Hematopoietic multipotent progenitor cell (in vitro differentiated cells): ENCODE measurements at places on chromosomes 2 and 18.

DNA sequence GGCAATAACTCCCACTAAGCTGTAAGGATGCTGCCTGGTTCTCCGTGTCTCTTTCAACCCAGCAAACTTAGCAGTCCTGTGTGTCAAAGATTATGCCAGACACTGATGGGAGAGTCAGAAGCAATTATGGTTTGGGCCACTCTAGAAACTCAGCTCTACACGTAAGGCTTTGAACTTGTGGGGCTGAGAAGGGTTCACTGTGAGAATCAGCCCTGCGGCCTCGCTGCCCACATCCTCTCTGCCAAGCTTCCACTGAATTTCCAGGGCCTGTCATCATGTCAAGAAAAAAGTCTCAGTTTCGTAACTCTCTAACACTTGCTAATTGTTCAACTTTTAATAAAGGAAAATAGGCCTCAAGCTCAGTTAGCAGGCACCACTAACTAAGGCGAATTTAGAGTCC lies 308.8 kb upstream of the LYPD1 start:
- no peak for DNase-seq

GRCh38 chr2:170143045-170143717 lies 34.8 kb upstream of the MYO3B start:
- no peak for DNase-seq

DNA sequence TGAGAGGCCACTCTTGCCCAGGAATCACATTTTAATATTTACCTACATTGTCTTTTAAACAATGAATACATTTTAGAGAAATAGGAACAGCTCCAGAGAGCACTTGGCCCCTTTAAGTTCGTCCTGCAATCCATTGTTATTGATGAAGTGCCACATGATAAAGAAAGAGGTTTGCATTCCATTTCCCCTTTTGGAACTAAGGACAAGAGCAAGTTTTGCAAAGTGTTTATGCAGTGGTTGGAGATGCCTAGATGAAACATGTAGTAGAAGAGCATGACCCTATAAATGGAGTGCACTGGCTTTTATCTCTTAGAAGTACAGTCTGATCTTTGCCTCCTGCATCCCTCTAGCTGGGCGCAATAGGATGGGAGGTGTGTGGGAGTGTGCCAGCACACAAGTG lies 118.7 kb upstream of the CNTNAP5 start:
- DNase-seq = no peak

DNA sequence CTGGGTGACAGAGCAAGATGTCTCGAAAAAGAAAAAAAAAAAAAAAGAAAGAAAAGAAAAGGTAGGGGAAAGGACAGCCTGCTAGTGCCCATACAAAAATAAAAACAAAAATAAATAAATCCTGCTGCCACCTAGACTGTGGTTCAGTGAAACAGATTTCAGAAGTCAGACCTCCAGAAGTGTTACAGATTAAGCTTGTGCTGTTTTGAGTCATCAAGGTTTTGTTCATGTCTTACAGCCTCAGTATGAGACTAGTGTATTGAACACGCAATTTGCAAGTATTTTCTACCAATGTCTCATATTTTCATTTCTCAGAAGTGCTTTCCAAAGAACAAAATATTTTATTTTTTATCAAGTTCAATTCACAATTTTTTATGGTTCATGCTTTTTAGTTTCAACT lies 720.4 kb upstream of the GYPC start:
- no peak for DNase-seq

DNA sequence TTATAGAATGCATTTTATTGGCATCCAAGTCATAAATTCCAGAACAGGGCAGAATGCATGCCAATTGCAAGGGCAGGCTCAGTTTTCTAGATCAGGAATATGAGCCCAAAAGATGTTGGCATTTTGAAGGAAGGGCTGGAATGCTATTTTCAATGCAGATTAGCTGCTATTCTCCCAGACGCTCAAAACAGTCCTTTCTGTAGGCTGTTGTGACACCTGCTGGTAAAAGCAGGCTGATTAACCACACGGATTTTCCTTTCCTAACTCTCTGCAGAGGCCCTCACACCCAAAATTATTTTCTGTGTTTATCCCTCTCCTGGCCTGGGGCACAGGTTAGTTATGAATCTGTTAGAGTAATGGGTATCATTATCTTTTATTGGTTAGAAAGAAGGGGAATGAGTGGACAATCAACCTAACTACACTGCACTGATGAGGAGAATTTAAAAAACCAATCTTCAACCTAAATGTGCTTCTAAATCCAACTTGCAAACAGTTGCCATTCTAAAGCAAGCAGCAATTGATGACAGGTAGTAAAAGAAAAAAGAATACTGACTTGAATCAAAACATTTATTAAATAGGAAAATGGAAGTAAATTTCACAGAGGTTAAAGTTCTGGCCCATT lies 94.0 kb downstream of the PLA2R1 start:
- peak; percentile 71 for DNase-seq

GRCh38 chr2:88307817-88308216 lies 137.7 kb downstream of the THNSL2 start:
- peak; percentile 30 for DNase-seq

- no peak for DNase-seq
These were observed at the start of gene RAPGEF4 for GRCh38 chr2:172735582-172736423. TSS of gene RAPGEF4 (plus strand) at chr2:172735845. CDS start at chr2:172735984, 139 bp downstream.

GRCh38 chr2:77161009-77161408 lies 361.2 kb downstream of the LRRTM4 start:
- no peak for DNase-seq

GRCh38 chr2:219299372-219299760 lies 9.8 kb downstream of the PTPRN start:
- DNase-seq = no peak

- no peak for DNase-seq
These were observed 57.8 kb downstream of the FBLN7 start for GRCh38 chr2:112195950-112196349.

GRCh38 chr18:45820106-45820745 lies 5.2 kb upstream of the SIGLEC15 start:
- DNase-seq = no peak

GRCh38 chr2:227643990-227644551 lies 22.5 kb upstream of the SCYGR5 start:
- DNase-seq = no peak

DNA sequence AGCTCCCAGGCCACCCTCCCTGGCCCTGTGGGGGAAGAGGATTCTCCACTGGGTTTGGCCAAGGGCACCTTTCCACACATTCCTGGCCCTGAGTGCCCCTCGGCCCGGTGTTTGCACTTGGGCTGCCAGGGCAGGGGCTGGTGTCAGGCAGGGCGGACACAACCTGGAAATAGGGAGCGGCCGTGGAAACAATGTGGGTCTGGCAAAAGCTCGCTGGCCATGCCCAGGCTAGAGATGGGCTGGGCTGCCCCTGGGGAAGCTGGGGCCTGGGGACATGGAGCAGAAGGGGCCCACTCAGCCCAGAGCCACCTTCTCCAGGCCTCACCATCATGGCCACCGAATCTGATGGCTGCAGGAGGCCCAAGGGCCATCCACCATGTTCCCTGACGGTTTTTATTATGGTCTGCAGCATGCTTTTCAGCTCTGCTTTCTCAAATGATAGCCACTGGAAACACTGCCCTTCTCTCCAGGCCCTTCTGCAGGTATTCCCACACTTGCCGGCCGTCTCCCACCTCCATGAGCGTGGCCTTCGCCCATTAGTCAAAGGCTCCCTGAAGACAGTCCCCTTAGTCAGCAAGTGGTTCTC lies 275.1 kb downstream of the CYP26B1 start:
- DNase-seq = no peak

- DNase-seq = no peak
These were observed 26.5 kb upstream of the TWIST2 start for GRCh38 chr2:238821391-238821790.

DNA sequence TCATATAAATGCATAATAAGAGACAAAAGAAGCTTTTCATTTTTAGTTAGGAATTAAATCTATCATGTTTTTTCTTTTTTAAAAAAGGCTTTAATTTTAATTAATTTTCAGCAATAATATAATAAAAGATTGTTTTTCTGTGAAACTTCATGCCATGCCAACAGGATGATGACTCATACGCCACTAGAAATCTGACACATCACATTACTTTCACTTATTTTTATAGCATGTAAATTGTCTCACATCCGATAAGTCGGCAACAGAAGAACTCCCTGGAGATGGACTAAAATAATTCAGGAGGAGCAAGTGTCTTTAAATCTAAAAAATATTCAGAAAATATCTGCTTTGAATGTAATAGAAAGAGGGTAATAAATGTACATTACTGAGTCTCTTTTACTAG lies 1024.2 kb upstream of the ACVR2A start:
- DNase-seq = no peak

- no peak for DNase-seq
These were observed 658.7 kb downstream of the EPHA4 start for GRCh38 chr2:220913384-220913783.

GRCh38 chr2:129619471-129619870 lies 360.0 kb upstream of the RAB6C start:
- DNase-seq = no peak

- DNase-seq = no peak
These were observed 318.9 kb upstream of the TRIB2 start for GRCh38 chr2:12397854-12398253.

DNA sequence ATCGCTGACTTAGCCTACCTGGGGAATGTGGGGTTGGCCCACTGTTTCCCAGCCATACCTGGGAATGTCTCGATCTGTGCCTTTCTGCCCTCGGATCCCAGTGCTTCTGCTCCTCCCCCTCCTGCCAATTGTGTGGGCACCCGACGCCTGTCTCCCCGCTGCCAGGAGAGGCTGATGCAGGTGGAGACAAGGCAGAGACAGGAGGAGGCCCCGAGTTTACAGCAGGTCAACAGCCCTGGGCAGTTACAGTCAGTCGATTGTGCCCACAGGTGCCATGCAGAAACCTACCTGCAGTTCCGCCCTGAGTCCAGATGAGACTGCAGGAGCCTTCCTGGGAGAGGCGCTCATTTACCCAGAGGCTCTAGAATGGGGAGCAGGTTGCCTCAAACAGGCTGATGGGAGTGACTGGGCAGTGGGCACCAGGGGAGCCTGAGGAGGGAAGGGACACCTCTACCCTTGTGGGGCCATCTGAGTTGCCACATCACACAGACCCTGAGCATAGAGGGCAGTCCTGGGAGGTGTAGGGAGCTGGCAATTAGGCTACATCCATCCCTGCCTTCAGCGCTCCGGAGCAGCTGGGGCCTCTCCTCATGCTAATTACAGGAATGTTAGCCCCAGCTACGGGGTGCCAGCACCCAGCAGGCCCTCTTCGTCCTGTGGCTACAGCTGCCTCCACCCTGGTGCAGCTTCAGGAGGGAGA lies 300.1 kb downstream of the NDUFA10 start:
- no peak for DNase-seq

DNA sequence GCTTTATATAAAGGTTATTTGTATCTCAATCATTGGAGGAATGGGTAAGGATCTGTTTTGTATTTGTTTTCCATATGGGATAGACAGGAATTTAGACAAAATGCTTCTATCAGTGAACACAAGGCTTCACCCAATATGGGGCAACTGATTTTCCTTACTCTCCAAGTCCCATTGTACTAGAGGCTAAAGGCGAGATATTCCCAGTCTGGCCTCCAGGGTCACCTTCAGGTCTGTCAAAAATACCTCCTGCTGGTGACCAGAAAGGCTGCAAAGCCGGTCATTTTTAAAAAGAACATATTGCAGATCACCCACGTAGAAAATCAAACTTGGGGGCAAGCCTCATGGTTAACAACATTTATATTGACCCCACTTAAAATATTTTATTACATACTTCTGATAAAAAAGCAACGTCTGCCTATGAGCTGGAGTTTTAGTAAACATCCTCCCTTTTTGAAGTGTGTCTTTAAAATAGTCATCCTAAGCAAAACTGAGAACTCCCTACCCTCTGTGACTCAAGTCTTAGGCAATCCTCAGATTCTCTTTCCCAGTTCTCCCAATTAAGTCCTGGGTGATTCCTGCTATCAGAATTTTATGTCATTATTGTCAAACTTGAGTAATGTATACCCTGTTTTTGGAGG lies 276.6 kb downstream of the MREG start:
- no peak for DNase-seq

DNA sequence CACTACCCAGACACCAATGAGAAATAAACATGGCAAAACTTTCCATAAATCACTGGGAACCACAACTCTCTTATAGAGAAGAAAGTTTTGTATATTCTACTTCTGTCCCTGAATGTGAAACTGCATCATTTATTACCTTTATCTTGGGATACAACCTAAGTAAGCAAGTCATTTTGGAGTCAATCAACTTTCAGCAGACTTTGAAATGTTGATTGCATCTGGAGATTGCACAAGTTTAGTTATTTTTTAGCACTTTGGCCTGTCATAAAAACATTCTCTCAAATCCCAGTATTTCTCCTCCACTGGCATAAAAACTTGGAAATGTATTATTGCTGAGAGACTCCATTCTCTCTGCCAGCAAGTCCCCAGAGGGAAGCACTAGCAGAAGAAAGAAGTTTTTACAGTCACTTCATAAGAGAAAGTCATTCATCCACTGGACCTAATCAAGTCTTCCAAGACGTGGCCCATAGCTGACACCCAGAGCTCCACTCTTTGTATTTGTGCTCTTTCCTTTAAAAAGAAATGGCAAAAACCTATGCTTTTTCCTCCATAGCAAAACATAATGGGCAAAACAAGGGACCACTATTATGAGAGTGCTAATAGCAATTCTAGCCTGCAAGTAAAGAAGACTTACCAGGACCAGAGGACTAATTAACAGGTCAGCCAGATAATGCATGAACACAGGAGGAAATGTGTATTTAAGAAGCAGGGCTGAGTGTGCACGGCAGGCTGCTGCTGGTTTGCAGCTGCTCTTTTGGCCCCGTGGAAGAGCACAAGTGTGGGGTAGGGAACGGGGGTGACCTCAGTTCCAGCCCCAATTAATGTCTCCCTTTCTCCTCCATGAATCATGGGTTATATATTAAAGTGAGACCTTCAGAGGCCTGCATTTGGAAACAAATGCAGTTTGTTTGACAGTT lies 171.5 kb downstream of the INO80D start:
- no peak for DNase-seq

DNA sequence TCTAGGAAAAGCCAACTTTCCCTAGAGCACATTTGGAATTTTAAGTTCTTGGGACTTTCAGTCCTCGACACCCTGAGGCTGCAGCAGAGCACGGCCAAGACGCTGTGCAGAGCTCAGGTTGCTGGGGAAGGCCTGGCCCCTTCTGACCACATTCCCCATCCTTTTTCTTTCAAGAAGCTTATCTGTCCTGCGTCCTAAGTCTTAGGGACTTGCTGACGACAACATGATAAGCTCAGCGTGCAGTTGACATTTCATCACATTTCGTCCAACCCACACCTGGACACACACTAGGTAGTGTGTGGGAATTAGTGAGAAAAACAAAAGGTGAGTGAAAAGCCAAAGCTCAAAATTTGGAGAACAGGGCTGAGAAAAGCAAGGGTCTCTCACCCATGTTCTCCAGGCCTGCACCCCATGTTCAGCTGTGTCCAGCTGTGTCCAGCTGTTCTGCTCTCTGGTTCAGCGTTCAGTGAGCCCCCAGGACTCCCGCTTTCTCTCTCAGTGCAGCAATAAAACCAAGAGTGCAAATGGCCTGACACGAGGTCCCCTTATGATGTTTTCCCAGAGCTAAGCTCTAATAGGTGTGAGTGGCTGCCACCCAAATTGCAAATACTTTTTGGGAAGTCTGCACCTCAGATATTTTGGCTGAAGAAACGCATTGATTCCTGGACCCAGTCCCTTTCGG lies 101.9 kb downstream of the RGPD3 start:
- DNase-seq = no peak

GRCh38 chr2:70115646-70116442 lies 28.6 kb downstream of the PCBP1 start:
- no peak for DNase-seq

GRCh38 chr2:230008708-230009066 lies 60.0 kb downstream of the SLC16A14 start:
- DNase-seq = no peak

GRCh38 chr18:62732617-62733016 lies 17.3 kb downstream of the PHLPP1 start:
- no peak for DNase-seq
